ENCODE measurements at places on chromosomes 11 and 22.

DNA sequence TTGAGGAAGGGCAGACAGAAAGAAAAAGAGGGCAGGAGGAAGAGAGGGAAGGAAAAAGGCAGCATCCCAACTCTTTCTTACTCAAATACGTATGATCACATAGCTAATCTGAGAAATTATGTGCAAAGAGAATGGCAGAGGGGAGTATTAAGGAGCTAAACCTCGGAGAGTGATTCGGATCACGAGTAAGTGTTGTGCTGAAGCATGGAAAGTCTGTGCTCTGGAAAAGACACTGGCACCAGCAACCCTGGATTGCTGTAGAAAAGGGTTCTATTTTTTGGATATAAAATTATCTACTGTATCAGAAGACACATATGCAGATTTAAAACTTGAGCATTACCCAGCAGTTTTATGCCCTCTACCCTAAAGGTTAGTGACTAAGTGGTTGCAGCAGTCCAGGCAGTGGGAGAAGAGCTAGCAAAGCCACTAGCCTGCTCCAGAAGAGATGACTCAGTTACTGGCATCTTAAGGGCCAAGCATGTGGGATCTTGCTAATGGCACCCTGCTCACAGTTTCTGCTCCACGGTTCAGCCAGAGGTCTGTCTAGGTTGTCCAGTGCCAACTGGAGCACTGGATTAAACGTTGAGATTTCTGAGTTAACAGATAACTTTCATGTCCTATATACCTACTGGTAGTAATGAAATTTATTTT is 151.7 kb downstream of the SWAP70 start:
- no peak for DNase-seq

DNA sequence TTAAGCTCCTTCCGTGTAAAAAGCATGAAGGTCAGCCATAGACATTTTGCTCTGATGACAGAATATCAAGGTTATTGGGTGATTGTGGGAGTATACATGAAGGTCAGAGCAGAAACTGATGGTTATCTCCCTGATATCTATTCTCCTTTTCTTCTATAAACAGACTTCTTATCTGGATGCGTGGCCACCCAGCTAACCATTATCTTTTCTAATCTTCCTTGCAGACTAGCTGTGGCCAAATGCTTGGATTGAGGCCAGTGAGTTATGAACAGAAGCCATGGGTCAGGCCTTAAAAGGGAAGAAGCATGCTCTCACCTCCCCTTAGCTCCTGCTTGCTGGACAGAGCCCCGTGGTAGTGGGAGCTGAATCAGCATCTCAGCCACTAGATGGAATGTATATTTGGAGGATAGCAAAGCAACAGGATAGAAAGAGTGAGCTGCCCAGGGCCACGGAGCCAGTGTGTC is 31.3 kb upstream of the LRRC55 start:
- peak; percentile 46 for DNase-seq

GRCh38 chr11:88301488-88302140 is 35.9 kb downstream of the CTSC start:
- no peak for DNase-seq

DNA sequence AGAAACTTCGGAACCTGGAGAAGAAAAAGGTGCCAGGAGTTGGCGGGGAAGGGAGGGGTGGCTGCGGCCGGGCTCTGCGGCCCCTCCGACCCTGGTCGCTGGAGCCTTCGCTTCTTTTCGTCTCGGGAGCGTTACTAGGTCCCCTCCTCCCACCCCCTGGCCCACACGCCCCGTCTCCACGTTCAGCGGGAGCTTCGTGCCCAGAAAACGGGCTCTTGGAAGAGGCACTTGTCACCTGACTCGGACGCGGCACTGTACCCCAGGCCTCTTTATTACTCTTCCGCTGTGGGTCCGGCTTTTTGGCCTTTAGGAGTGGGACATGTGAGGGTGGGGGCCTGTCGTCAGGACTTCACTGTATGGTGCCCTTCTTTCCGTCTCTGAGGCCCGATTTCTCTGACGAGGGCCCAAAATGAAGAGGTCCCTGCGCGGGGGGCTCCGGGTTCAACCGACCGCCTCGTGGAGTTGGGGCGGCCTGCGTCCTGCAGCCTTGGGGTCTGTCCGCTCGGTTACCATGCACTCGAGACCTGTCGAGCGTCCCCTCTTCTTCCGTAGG is 1.2 kb downstream of the CAPRIN1 start:
- no peak for DNase-seq

GRCh38 chr11:10862446-10862845 is 4.6 kb upstream of the ZBED5 start:
- DNase-seq = no peak

GRCh38 chr11:82671451-82671850 is 62.2 kb downstream of the FAM181B start:
- no peak for DNase-seq

GRCh38 chr11:2436521-2437031 is 7.7 kb downstream of the TRPM5 start:
- DNase-seq = no peak

- no peak for DNase-seq
Measured at GRCh38 chr22:49087198-49087597, 740.5 kb downstream of the BRD1 start.

GRCh38 chr11:107859459-107860239 is 1.1 kb upstream of the SLC35F2 start:
- DNase-seq = peak; percentile 75

DNA sequence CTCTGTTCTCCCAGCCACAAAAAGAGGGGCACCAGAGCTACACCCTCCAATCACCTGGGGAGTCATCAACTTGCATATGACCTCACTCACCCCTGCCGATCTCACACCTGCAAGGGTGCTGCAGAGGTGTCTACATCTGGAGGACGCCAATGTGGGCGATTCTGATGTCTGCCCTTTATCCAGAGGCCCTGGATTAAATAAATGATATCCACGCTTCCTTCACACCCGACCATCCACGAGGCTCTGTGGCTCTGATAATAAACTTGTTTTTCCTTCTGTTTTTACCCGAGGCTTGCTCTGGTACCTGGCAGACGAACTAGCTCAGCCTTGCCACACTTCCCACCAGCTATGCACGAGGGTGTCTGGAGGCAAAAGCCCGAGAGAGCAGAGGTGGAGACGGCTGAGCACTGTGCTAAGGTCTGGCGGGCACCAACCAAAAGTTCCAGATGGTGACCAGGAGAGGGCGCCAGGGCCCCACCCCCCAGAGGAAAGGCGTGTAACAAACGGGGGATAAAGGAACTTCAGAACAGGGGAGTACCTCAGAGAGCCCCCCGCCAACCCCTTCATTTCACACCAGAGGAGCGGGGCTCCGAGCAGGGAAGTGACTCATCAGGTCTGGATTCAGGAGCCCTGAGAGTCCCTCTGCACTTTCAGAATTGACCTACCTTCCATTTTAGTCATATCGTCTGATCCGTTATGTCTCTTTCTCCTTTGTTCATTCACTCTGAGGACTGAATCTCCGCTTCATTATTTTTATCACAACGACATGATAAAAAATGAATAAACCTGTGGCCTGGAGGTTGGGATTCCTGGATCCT is 13.5 kb downstream of the SCN3B start:
- no peak for DNase-seq

GRCh38 chr11:78649361-78650215 is 74.9 kb upstream of the NARS2 start:
- DNase-seq = no peak

DNA sequence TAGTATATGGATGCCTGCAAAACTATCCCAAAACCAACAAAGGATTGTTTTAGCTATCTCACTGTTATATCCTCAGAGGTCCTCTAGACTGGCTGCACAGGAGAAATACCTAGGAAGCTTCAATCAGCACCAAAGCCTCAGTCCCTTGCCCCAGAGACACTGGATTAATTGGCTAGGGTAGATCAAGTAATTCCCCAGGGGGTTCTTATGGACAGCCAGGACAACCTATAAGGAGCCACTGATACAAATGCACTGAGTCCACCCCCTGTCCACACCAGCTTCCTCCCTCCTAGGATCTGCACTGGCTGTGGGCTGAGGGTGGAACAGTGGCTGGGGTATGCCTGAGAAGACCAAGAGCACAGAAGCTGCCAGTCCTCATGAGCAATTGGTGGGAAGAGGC is 16.3 kb downstream of the ADORA2A start:
- no peak for DNase-seq

DNA sequence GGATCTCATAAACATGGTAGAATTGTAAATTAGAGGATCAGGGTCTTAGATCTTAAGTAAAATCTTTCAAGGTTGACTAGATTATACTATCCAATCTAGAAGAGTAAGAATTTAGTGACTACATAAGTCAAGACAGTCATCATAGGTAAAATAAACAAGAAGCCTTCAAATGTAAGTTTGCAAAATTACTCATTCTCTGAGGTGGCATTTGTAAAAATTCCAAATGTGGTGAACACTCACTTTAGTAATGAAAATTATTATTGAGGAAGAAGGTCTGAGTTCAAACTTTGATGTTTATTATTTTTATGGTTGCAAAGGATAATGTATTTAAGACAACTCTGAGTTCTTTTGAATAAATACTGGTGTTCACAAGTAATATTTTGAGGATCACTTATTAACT is 4.6 kb downstream of the HYLS1 start:
- no peak for DNase-seq

DNA sequence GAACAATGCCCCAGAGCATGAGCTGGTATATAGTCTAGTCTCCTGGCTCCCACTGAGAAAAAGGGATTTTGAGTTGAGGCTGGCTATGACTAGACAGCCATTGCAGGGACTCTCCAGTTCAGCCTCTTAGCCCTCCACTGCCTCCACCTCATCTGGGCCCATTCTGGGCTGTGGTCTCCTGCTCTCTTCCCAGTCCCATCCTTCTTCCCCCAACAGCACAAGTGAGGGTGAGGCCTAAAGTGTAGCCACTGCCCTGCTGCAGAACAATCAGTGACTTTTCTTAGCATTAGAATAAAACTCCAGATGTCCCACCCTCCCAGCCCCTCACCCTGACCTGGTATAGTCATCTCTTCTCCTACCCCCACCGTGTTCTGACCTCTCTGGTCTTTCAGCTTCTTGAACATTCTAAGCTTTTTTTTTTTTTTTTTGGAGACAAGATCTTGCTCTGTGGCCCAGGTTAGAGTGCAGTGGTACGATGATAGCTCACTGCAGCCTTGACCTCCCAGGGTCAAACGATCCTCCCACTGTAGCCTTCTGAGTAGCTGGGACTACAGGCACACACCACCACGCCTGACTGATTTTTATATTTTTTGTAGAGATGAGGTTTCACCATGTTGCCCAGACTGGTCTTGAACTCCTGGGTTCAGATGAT is 4.3 kb downstream of the MED15 start:
- no peak for DNase-seq
